Endodermal cell (in vitro differentiated cells): ENCODE measurements at places on chromosomes 12 and 14. TPM values are rescaled to one million over a fixed set of nuclear protein-coding genes. Genes with fewer than 3 reads are reported as not detected.

GRCh38 chr14:58078471-58078870 lies 73.5 kb downstream of the ARMH4 start:
- no peak overlapping the region for H3K4me3 ChIP-seq
- no peak for DNase-seq

DNA sequence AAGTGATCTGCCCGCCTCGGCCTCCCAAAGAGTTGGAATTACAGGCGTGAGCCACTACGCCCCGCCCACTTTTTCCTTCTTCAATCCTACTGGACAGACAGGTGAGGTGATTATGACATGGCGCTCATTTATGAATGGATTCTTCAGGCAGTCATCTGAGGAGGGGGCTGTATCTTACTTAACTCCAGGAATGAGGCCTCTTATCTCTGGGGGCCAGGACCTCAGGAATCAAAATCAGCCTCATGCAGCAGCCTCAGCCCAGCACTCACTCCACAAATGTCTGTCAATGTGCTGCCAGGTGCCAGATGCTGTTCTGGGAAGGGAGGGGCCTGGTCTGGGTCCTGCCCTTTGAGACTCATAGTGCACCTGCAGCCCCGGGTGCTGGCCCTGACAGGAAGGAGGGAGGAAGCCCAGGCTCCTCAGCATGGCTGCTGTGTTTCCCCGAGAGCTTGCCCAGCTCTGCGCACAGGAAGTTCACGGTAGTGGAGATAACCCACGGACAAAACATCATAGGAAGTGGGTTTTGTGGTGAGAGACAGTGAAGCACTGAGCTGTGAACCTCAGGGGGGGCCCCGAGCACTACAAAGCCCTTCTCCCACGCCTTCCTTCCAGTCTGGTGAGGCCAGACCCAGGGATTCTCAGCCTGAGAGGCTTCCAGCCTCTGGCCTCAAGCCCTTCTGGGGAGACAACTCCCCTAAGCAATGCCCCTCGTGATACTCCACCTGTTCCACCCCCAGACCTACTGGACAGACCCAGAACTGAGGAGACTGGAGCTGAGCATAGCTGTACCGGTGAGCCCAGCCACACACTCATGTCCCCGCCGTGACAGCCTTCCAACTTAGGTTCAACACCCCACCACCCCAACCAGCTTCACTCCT lies 22.3 kb downstream of the GALNT6 start:
- peaks cover 13% of the 10 kb centered on the region for H3K36me3 ChIP-seq
- H3K4me3 ChIP-seq: no peak overlapping the region
- no peak overlapping the region for H3K27ac ChIP-seq
- peaks cover 8% of the 10 kb centered on the region for H3K4me1 ChIP-seq

GRCh38 chr12:105279460-105280056 lies 43.6 kb upstream of the APPL2 start:
- no peaks in the 10 kb centered on the region for H3K27me3 ChIP-seq
- H3K36me3 ChIP-seq: no peaks in the 10 kb centered on the region
- no peak overlapping the region for H3K4me3 ChIP-seq
- no peaks in the 10 kb centered on the region for H3K4me1 ChIP-seq
- H3K27ac ChIP-seq: no peak overlapping the region

DNA sequence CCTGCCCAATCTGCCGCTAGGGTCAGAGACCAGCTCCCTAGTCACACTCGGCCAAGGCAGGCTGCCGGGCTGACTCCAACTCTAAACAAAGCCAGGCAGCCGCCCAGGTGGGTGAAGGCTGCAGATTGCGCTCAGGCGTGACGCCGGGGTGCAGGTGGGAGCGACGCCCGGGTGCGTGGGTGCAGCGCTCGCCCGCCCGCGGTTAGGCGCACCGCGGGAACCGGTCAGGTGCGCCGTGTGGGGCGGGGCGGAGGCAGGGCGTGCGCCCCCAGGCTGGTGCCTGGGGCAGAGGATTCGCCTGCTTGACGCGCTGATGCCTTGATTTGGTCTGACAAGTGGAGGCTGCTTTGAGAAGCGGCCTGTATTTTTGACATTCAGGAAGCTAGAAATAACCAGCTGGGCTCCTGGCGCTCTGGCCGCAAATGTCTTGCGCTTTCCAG lies 126.7 kb upstream of the HIF1A start:
- no peaks in the 10 kb centered on the region for H3K36me3 ChIP-seq
- no peak overlapping the region for H3K27ac ChIP-seq
- DNase-seq: peak; percentile 87
- H3K4me3 ChIP-seq: peak overlapping the region; percentile 67
- H3K27me3 ChIP-seq: no peaks in the 10 kb centered on the region
- peaks cover 24% of the 10 kb centered on the region for H3K4me1 ChIP-seq

Gene KRT75
- total RNA-seq: not detected in 2 replicates

- no peak overlapping the region for H3K4me3 ChIP-seq
- no peak overlapping the region for H3K27ac ChIP-seq
- no peak for DNase-seq
- H3K36me3 ChIP-seq: peaks cover 23% of the 10 kb centered on the region
- H3K4me1 ChIP-seq: peaks cover 6% of the 10 kb centered on the region
Measured at GRCh38 chr12:57309420-57309819, 58.4 kb upstream of the STAC3 start.

DNA sequence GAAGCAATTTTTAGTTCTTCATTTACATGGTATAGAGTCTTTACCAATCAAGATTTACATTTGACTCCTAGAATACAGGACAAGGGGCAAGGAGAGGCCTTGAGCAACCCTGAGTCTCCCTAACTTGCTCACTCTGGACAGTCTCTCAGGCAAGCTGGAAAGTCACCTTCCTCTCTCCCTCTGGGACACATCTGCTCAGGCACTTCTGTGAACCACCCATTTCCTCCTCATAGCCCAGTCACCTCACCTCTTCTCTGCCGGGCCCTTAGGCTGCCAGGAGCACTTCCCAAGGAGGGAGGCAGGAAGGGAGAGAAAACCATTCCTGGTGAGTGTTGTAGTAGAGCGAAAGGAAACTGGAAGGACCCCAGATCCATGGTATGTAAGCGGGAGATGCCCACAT lies 202.8 kb downstream of the TTC7B start:
- DNase-seq: no peak
- H3K27me3 ChIP-seq: no peaks in the 10 kb centered on the region
- H3K36me3 ChIP-seq: no peaks in the 10 kb centered on the region
- no peak overlapping the region for H3K27ac ChIP-seq
- peaks cover 30% of the 10 kb centered on the region for H3K4me1 ChIP-seq
- H3K4me3 ChIP-seq: no peak overlapping the region

GRCh38 chr12:46439793-46440511 lies 67.4 kb upstream of the SLC38A2 start:
- no peak overlapping the region for H3K4me3 ChIP-seq
- DNase-seq: no peak
- H3K36me3 ChIP-seq: no peaks in the 10 kb centered on the region
- H3K27me3 ChIP-seq: no peaks in the 10 kb centered on the region
- no peak overlapping the region for H3K27ac ChIP-seq

- no peaks in the 10 kb centered on the region for H3K36me3 ChIP-seq
- no peak overlapping the region for H3K27ac ChIP-seq
- H3K4me1 ChIP-seq: no peaks in the 10 kb centered on the region
- no peak overlapping the region for H3K4me3 ChIP-seq
- no peaks in the 10 kb centered on the region for H3K27me3 ChIP-seq
Measured at GRCh38 chr14:33282331-33283230, 343.9 kb downstream of the NPAS3 start.

- H3K4me1 ChIP-seq: no peaks in the 10 kb centered on the region
- peak; percentile 73 for DNase-seq
- peaks cover 35% of the 10 kb centered on the region for H3K36me3 ChIP-seq
- no peak overlapping the region for H3K27ac ChIP-seq
- H3K4me3 ChIP-seq: no peak overlapping the region
Measured at GRCh38 chr14:23054000-23054811, 3.1 kb downstream of the CDH24 start.

- peak; percentile 67 for DNase-seq
- no peaks in the 10 kb centered on the region for H3K27me3 ChIP-seq
- H3K36me3 ChIP-seq: no peaks in the 10 kb centered on the region
- H3K4me3 ChIP-seq: peak overlapping the region; percentile 27
- H3K4me1 ChIP-seq: peaks cover 5% of the 10 kb centered on the region
- no peak overlapping the region for H3K27ac ChIP-seq
Measured at GRCh38 chr14:87491816-87492215, 501.2 kb downstream of the GALC start.

Gene TTC7B
- total RNA-seq: 47.7 and 51.3 TPM in 2 replicates

DNA sequence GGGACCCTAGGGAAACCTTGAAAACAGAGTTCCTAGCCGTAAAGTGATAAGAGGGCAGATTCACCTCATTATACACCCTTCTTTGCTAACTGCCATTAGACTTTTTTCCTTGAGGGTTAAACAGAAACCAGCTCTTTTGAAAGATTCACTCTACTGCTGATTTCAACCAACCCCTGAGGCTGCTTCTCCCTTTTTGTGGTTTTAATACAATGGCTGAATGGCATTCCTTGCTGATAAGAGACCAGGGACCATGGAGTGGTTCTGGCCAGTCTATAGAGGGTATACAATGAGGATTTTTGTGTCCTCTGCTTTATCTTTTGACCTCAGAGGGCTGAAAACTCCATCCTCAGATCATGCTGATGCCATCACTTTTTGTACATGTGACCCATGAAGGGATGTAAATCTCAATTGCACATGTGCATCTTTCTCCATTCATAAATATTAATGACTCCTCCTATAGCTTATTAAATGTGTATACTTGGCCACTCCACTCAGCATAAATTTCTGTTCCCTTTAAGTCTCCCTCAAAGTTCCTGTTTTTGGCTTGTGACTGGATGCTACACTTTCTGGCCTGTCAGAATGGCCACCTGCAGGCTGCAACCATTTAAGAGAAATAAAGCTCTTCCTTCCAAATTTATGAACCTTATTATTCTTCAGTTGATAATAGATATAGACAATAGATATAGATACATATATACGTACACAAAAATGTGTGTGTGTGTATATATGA lies 233.8 kb upstream of the SEL1L start:
- DNase-seq: no peak
- H3K27me3 ChIP-seq: no peaks in the 10 kb centered on the region
- no peak overlapping the region for H3K4me3 ChIP-seq
- no peaks in the 10 kb centered on the region for H3K4me1 ChIP-seq
- H3K36me3 ChIP-seq: no peaks in the 10 kb centered on the region
- no peak overlapping the region for H3K27ac ChIP-seq

DNA sequence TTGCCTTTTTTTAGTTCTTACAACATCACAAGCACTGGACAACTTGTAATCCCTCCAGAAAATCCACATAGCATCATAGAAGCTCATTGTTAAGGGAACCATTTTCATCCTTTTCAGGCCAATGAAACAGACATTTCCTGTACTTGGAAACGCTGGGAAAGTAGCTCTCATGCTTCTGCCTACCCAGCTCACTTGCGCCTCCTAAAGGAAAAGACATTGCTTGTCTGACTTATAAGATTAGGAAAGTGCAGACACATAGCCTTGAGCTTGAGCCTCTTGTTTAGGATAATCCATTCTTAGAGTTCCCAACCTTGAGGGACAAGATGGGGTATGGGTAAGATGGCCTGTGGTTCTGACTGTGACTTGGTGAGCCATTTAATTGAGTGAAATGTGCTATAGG lies 589.5 kb downstream of the NOVA1 start:
- H3K27me3 ChIP-seq: no peaks in the 10 kb centered on the region
- no peak overlapping the region for H3K4me3 ChIP-seq
- peak; percentile 75 for DNase-seq
- H3K4me1 ChIP-seq: no peaks in the 10 kb centered on the region
- H3K27ac ChIP-seq: no peak overlapping the region

- H3K4me3 ChIP-seq: no peak overlapping the region
- H3K36me3 ChIP-seq: peaks cover 29% of the 10 kb centered on the region
- H3K27ac ChIP-seq: no peak overlapping the region
Measured at GRCh38 chr12:64687816-64688215, 71.4 kb downstream of the GNS start.

DNA sequence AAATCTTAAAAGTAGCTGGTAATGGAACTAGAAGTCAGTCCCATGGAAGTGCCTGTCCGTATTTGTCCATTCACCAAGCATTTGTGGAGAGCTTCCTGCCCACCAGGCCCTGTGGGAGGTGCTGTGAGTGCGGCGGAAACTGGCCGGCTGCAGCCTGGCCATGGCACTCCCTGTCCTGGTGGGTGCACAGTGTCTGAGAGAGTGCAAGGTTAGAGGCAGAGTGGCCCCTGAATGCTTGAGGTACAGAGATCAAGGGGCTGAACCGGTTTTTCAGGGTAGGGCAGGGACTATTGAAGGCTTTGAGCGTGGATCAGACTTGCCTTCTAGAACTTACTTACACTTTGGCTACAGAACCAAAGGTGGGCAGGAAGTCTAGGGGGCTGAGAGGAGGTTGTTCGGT lies 92.9 kb downstream of the ESR2 start:
- H3K4me3 ChIP-seq: no peak overlapping the region
- peaks cover 11% of the 10 kb centered on the region for H3K36me3 ChIP-seq
- H3K27ac ChIP-seq: no peak overlapping the region
- no peak for DNase-seq
- no peaks in the 10 kb centered on the region for H3K27me3 ChIP-seq

- no peaks in the 10 kb centered on the region for H3K27me3 ChIP-seq
- no peak overlapping the region for H3K4me3 ChIP-seq
- no peak for DNase-seq
- no peak overlapping the region for H3K27ac ChIP-seq
- peaks cover 7% of the 10 kb centered on the region for H3K36me3 ChIP-seq
Measured at GRCh38 chr14:63960926-63961567, 108.2 kb downstream of the SYNE2 start.

Gene HSPB8
- total RNA-seq: 10.4 and 11.7 TPM in 2 replicates

GRCh38 chr12:97358361-97358760 lies 104.2 kb upstream of the RMST start:
- no peaks in the 10 kb centered on the region for H3K27me3 ChIP-seq
- H3K36me3 ChIP-seq: no peaks in the 10 kb centered on the region
- H3K4me3 ChIP-seq: no peak overlapping the region
- peaks cover 3% of the 10 kb centered on the region for H3K4me1 ChIP-seq

DNA sequence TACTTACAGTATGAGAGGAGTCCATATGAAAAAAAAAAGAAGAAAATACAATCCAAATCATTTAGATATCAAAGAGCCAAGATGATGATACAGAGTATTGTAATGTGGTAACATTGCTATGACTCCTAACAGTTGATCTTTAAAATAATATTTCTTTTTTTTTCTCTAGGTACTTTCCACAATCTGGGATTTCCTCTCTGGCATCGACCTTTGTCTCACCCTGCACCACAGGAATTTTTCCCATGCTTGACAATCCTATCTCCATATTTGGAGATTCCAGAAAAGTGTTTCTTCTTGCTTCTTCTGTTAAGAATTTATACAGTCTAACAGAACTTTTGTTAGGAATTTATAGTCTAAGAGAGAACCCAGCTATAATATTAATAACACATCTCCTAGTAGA lies 184.4 kb downstream of the ITPR2 start:
- peaks cover 2% of the 10 kb centered on the region for H3K4me1 ChIP-seq
- H3K4me3 ChIP-seq: no peak overlapping the region
- no peak for DNase-seq
- no peak overlapping the region for H3K27ac ChIP-seq

DNA sequence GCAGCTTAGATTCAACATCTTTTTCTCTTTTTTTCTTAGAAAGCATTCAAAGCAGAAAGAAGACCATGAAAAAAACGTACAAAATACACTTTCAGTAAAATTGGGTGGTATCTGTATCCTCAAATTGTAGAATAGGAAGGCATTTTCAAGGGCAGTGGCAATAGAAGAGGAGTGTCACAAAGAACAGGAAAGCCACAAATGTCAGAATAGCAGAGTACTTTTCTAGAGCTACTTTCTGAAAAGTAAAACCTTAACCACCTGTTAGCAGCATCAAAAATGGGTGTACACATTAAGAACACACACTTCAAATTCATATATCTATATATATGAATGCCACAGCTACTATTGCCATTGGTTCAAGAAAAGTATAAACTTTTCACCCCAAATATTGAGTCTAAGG lies 412.1 kb upstream of the DCN start:
- H3K36me3 ChIP-seq: no peaks in the 10 kb centered on the region
- H3K27me3 ChIP-seq: no peaks in the 10 kb centered on the region
- H3K4me1 ChIP-seq: no peaks in the 10 kb centered on the region
